ENCODE measurements at places on chromosomes 7 and 10.

DNA sequence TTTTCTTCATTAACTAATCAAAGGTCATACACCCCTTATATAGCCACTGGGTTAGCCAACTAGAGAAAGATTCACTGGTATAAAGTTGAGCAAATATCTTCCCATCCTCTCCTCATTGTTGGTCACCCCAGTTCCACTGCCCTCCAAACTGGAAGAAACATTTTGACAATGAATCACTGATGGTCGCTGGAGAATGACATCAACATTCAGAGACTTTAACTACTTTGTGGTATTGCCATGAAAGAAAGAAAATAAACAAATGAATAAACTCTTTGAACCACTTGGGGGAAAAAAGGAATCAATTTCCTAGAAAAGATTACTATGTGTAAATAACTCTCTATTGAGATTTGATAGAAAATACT lies 23.4 kb downstream of the HYCC1 start:
- no peak overlapping the region for H3K27ac ChIP-seq
- no peaks in the 10 kb centered on the region for H3K36me3 ChIP-seq
- H3K4me3 ChIP-seq, result no peak overlapping the region
- no peaks in the 10 kb centered on the region for H3K27me3 ChIP-seq
- no peaks in the 10 kb centered on the region for H3K4me1 ChIP-seq

- peaks cover 47% of the 10 kb centered on the region for H3K4me1 ChIP-seq
- H3K27ac ChIP-seq, result no peak within 1 kb of the TSS
- peaks cover 81% of the 10 kb centered on the region for H3K27me3 ChIP-seq
- no peak within 1 kb of the TSS for H3K4me3 ChIP-seq
- H3K36me3 ChIP-seq, result no peaks in the 10 kb centered on the region
These were observed at the start of gene MKX for GRCh38 chr10:27745732-27746396. TSS of gene MKX (minus strand) at chr10:27745819. CDS start at chr10:27743415, 2,404 bp downstream.

- H3K27me3 ChIP-seq, result no peaks in the 10 kb centered on the region
- no peaks in the 10 kb centered on the region for H3K36me3 ChIP-seq
- DNase-seq, result peak; percentile 70
These were observed 1.6 kb downstream of the FZD8 start for GRCh38 chr10:35640474-35640873.

DNA sequence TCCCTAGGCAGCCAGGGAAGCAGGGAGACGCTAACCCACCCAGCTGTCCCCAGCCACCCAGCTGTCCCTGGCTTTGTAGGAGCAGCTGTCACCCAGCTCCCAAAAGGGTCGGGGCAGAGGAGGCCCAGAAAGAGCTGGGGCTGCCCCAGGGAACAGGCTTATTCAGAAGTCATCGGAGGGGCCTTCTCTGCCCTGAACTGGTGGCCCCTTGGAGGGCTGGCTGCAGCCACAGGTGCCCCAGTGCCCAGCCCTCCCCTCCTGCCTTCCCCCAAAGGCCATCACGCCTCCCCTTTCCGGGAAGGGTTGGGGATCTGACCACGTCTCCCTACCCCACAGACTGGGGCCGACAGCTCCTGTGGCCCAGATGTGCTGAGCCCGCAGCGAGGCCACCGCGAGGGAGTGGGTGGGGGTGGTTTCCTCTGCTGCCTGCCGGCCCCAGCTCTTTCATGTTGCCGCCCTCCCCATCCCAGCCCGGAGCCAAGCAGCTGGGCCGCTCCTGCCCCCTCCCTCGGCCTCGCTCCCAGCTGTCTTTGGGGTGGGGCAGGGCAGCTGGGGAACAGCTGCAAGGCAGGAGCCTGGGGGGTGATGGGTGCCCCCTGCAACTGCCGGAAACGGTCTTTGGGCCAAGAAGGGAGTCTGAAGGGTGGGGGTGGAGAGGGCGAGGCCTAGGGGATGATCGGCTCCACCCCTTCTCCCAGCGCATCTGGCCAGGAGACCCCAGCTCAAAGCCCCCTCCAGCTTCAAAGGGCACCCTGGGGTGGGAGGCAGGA lies 16.8 kb downstream of the TRIM8 start:
- H3K27me3 ChIP-seq, result no peaks in the 10 kb centered on the region
- H3K27ac ChIP-seq, result no peak overlapping the region
- peaks cover 11% of the 10 kb centered on the region for H3K4me1 ChIP-seq
- DNase-seq, result peak; percentile 75

GRCh38 chr7:70421319-70421718 lies 710.6 kb upstream of the GALNT17 start:
- H3K27ac ChIP-seq, result no peak overlapping the region
- H3K27me3 ChIP-seq, result no peaks in the 10 kb centered on the region
- H3K36me3 ChIP-seq, result no peaks in the 10 kb centered on the region
- no peak for DNase-seq

DNA sequence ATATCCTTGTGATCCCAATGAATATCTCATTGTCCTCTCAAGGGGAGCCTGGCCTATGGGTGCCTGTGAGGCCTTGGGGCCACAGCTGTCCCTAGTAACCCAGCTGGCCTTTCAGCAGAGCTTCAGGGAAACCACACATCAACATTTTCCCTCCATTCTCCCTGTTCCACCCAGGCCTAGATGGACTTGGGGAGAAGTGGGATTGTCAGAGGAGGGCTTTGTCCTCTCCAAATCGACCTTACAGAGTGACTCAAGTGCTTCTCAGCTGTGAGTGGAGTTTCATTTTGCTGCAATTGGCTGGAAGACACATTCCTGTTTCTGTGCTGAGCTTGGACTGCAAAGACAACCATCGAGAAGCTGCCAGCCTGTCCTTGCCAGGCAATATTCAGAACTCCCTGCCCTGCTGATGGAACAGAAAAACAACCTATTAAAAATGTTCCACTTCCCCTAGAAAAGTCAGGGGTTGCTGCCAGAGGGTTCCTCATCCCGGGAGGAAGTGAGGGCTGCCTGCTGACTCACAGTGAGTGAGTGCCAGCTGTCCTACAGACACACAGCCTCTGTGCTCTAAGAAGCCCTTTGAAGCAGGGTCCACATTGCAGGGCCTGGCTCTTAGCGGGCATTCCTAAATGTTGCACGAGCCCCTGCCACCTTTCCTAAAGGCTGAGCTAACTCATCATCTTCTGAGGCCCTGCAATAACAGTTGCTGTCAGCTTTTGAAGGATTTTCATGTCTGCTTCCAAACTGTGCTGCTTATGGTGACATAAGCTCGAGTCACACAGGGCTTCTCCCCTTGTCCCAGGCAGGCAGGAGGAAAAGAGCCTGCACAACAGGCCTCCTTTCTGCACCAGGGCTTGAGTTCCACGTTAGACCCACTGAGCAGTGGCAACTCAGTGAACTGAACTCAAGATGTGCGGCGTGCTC lies 20.5 kb downstream of the STRA8 start:
- H3K27me3 ChIP-seq, result no peaks in the 10 kb centered on the region
- peak overlapping the region; percentile 85 for H3K27ac ChIP-seq
- DNase-seq, result peak; percentile 81

- H3K36me3 ChIP-seq, result no peaks in the 10 kb centered on the region
- no peak overlapping the region for H3K4me3 ChIP-seq
- peaks cover 4% of the 10 kb centered on the region for H3K4me1 ChIP-seq
- no peaks in the 10 kb centered on the region for H3K27me3 ChIP-seq
- DNase-seq, result no peak
These were observed 1.3 kb upstream of the SORBS1 start for GRCh38 chr10:95562341-95562965.

GRCh38 chr10:97321804-97322190 lies 2.7 kb downstream of the FRAT1 start:
- peaks cover 29% of the 10 kb centered on the region for H3K4me1 ChIP-seq
- H3K36me3 ChIP-seq, result no peaks in the 10 kb centered on the region
- no peak for DNase-seq
- H3K4me3 ChIP-seq, result no peak overlapping the region

DNA sequence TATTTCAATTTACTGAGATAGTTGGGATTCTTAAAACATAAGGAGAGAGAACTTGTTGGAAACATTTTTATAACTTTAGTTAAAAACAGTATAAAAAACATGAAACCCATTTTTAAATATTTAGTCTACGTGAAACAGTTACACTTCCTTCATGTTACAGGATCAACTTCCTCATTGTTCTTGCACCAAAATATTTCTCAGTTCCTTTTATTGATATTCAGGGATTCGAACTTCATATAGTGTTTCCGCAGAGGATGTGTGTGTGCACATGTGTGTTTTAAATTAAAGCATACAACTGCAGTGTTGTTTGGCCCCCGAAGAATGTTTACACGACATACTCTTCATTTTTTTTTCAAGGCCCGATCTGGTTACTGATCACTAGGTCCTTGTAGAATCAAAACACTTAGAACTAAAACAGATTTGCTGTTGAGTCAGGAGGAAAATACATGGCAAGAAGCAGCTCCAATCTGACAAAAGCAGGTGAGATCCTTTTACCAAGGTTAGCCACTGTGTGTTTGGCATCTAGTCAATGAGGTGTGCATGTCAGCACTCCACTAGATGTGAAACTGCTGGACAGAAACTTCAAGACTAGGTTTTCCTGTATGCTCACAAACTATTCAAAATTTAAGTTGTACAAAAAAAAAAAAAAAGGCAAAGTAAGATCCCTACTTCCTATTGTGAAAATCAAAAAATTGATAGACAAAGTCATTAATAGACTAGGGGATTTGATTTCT lies 60.4 kb downstream of the INSYN2A start:
- H3K27ac ChIP-seq, result no peak overlapping the region
- H3K4me1 ChIP-seq, result peaks cover 3% of the 10 kb centered on the region
- no peaks in the 10 kb centered on the region for H3K27me3 ChIP-seq
- H3K4me3 ChIP-seq, result no peak overlapping the region
- no peak for DNase-seq

DNA sequence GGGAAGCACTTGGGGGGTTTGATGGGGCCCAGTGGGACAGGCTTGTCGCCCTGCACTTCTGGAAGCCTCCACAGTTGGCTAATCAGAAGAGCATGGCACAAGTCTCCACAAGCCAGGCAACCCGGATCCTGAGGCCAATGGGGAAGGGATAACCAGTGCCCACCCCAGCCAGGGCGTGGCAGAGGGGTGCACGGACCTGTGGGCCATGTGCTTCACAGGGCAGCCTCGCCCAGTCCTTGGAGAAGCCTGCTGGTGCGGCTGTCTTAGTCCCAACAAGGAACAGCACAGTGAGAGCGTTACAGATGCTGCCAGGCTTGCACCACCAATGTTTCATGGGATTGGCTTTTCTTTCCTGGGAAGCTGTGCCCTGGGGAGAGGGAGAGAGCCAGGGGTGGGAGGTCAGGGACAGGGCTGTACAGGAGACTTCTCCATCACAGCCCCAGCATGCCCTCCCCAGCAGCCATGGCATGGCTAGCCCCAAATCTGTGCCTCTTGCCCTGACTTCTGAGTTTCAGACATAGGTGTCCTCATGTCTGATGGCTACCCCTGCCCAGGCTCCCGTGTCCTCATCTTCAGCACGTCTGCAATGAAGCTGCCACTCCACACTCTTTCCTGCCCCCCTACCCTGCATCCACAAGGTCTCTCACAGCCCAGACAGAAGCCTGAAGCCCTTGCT lies 116.0 kb downstream of the PTPN20 start:
- peak; percentile 11 for DNase-seq

DNA sequence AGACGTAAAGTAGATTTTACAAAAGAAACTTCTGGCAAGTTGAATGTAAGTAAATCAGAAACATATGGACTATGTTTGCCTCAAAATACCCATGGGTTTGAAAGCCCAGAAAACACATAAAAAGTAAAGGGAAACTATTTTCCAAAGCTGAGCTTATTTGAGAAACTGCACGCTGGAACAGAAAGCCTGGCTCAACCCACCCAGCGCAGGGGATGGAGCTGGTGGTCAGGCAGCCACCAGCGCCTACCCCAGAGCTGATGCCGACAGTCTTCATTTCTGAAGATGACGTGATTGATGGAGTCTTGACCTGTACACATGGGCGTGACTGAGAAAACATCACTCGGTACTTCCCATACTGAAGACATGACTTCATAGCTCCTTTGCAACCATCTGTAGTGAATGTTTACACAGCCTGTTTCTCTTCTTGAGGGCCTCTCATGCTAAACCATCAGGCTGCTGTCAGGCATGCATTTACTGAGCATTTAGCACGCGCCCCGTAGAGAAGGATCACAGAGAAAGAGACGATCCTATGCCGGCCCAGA lies 232.6 kb upstream of the AUTS2 start:
- no peak overlapping the region for H3K27ac ChIP-seq
- DNase-seq, result no peak
- H3K27me3 ChIP-seq, result no peaks in the 10 kb centered on the region
- no peak overlapping the region for H3K4me3 ChIP-seq
- H3K4me1 ChIP-seq, result no peaks in the 10 kb centered on the region

DNA sequence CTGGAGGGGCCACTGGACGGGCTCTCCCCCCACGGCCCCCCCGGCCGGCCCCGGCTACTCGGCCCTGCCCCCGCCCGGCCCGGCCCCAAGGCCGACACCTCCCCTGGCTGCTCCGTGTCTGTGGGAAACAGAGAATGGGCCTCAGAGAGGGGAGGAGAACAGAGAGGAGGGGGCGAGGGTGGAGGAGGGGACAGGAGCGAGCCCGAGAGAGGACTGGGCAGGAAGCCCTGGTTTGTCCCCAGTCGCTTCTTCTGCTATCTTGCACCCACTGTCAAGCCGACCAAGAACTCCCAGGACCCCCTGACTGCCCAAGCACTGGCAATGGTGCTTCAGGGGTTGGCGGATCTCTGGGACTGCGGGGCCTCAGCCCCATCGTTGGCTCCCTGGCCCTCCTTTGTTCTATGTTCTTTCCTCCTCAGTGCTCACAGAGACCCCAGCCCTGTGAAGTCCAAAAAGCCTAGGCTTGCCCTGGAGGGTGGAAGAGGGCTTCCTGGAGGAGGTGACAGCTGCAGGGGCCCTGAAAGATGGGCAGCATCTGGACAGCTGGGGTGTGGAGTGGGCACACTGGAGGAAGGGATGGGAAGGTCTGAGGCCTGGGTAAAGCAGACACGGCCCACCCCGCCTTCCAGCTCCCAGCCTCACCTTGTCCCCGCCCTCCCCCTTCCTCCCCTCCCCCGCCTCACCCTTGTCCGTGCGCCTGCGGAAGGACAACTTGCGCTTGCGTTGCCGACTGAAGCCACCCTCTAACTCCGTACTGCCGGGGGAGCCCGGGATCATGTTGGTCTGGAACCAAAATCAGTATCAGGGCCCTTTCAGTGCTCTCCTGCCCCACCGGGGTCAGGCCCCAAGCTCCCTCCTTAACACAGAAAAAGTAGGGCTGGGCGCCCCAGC lies 30.1 kb downstream of the KCNH2 start:
- no peak overlapping the region for H3K27ac ChIP-seq
- no peaks in the 10 kb centered on the region for H3K4me1 ChIP-seq
- DNase-seq, result peak; percentile 15
- H3K27me3 ChIP-seq, result no peaks in the 10 kb centered on the region
- no peak overlapping the region for H3K4me3 ChIP-seq
- no peaks in the 10 kb centered on the region for H3K36me3 ChIP-seq

- H3K4me1 ChIP-seq, result peaks cover 5% of the 10 kb centered on the region
- H3K4me3 ChIP-seq, result no peak overlapping the region
- no peak overlapping the region for H3K27ac ChIP-seq
These were observed 166.5 kb downstream of the TMEM26 start for GRCh38 chr10:61286686-61287085.

- no peak overlapping the region for H3K4me3 ChIP-seq
- no peaks in the 10 kb centered on the region for H3K4me1 ChIP-seq
- no peaks in the 10 kb centered on the region for H3K36me3 ChIP-seq
- H3K27ac ChIP-seq, result no peak overlapping the region
These were observed 147.7 kb upstream of the AKR1E2 start for GRCh38 chr10:4678023-4678950.

- H3K27ac ChIP-seq, result no peak overlapping the region
- no peak overlapping the region for H3K4me3 ChIP-seq
- no peak for DNase-seq
- H3K4me1 ChIP-seq, result no peaks in the 10 kb centered on the region
These were observed 14.4 kb downstream of the COL28A1 start for GRCh38 chr7:7521259-7521658.

Data from adrenal gland (tissue), 19 donors.